ENCODE measurements at places on chromosomes 3 and 15.
A peak's percentile ranks its signal among the peaks of the same experiment; 100 is the strongest.

DNA sequence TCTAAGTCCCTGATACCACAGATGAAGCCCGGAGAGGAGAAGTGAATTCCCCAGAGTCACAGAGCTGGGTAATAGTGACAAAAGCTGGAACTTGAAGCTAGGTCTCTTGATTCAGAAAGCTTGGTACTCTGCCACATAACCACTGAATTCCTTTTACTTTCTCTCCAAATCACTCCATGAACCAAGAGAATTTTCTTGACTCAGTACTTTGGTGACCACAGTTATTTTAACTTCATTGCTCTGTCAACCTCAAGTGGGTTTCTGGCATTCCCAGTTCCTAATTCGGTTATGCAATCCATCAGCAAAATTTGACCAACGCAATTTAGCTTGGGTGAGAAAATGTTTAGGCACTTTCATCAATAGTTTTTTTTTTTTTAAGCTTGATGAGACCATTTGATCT, 61.0 kb upstream of the PPARG start:
- no peak for DNase-seq

DNA sequence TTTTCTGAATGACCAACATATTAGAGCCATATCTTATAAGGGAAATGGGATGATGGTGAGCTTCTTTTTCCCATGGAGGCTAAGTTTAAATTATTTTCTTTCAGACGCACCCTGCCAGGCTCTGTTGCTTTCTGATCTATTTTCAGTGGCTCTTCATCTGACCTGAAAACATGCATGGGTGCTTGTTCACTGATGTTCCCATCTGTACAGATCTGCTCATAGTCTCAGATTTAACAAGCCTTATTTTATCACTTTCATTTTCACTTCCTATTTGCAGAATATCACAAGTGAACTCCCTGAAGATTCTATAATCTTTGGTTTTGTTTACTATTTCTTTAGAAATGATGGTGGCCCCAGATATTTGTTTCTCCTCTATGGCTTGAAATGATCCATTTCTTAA, 31.1 kb upstream of the SUCLG2 start:
- DNase-seq, result no peak

DNA sequence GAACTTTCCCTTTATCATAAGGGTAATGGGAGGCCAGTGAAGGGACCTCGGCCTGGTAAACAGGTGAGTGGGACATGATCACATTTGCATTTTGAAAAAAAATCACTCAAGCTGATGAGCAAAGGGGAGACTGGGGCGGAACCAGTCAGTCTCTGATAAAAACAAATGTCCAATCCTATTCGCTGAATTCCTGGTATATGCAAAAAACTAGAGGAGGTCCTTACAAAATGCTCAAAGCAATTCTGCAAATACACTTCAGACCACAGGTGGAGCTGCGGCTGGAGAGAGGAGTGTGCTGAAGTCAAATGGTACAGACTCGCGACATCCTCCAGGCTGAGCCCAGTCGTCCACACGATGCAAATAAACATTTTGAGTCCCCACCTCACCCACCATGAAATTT, 166.7 kb downstream of the FOXP1 start:
- DNase-seq, result peak; percentile 46

- DNase-seq, result no peak
Measured at GRCh38 chr3:114686621-114687020, 392.8 kb downstream of the TIGIT start.

- DNase-seq, result no peak
Measured at GRCh38 chr15:59835776-59836175, 146.7 kb upstream of the BNIP2 start.

DNA sequence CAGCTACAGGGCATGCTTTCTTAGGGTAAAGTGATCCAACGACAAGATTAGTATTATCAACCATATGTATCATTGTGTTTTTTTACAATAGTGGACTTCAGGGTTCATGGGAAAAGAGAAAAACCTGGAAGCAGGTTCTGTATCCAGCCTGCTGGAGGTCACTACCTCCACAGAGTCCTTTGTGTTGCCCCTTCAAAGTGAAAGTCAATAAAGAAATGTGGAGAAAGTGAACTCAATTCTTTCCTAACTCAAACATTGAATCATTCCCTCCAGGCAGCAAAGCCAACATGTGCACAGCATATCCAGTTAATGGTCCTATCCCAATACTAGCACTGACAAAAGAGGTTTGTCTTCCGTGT, 45.4 kb downstream of the FGF7 start:
- no peak for DNase-seq

DNA sequence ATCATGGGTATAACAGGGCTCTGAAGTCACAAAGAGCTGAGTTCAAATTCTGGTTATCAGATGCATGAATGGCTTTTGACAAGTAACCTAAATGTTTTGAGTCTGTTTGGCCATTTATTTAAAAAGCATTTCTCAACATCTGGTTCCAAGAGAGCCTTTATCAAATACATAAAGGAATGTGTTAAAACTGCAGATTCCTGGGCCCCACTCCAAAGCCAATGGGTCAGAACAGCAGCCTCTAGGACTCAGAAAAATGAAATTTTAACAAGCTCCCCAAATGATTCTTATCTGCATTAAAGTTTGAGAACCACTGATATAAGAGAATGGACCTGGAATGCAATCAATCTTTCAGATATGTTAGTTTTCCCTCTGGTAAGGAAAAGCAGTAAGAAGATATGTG, 3.4 kb downstream of the B4GALT4 start:
- DNase-seq, result no peak

GRCh38 chr3:156184156-156184555, 63.8 kb downstream of the KCNAB1 start:
- no peak for DNase-seq

DNA sequence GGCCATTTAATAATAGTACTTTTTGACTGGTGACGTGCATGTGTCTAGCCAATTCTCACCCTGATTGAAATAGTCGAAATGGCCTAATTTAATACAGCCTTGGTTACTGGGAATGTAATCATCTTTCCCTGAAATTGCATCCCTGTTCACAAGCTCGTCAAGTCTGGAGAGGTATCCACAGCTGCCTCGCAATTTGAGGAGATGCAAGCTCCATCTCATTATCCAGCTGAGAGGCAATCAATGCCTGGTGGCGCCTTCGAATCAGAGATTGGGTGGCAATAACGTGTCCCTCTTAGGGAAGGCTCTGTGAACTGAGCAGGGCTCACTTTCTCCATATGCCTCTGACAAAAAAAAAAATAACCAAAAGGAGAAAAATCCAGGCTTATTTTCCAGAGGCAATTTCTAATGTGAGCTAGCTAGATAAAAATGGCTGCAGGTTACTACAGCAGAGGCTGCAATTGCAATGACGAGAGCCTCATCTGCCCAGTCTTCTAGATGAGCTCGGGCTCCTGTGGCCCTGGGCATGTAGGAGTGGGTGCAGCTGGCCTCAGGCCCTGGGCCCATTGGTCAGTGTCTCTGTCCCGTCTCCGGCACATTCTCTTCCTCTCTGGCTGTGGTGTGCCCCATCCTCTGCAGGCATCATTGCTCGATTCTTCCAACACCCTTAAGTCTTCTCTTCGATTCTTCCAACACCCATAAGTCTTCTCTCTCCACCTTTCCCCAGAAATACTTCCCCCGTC, 487.5 kb downstream of the GABRG3 start:
- no peak for DNase-seq

DNA sequence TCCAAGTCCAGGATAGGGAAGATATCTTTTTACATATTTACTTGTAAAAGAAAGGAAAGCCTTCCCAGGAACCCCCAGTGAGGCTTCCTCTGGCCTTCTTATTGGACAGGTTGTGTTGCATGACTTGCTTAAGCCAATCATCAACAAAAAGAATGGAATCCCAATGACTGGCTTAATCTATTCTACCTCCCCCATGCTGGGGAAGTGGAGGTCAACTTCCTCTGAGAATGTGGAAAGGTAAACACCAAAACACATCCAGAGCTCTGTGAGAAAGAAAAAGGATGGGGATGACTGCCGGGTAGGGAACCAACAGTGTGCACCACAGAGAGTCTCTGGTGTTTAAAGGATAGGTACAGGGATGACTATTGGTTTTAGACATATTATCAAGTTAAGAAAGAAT, 25.1 kb downstream of the TNIK start:
- DNase-seq, result no peak

- DNase-seq, result no peak
Measured at GRCh38 chr15:79294075-79294474, 11.6 kb downstream of the ANKRD34C start.

DNA sequence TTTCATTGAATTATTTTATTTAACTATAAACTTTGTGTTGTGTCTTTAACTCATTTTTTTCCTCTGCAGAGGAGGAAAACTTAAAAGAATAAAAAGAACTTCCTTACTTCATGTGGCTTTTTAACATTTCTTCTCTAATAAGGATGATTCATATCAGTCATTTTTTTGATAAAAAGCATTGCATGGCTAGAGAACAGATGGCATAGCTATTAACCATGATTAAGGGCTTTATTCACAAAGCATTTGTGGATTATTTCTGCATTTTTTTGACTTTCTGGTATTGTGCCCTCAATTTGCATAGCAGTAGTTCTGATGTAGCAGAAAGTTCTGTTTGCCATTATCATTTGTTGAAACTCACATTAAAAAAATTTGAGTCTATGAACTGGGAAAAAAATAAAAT, 540.8 kb downstream of the SI start:
- no peak for DNase-seq

GRCh38 chr3:172343979-172344378, 104.3 kb downstream of the GHSR start:
- no peak for DNase-seq

- DNase-seq, result no peak
Measured at GRCh38 chr3:35639254-35640186, at the start of gene ARPP21. ARPP21 (plus strand) TSS chr3:35639525; CDS start chr3:35681752, 42,227 bp downstream.

DNA sequence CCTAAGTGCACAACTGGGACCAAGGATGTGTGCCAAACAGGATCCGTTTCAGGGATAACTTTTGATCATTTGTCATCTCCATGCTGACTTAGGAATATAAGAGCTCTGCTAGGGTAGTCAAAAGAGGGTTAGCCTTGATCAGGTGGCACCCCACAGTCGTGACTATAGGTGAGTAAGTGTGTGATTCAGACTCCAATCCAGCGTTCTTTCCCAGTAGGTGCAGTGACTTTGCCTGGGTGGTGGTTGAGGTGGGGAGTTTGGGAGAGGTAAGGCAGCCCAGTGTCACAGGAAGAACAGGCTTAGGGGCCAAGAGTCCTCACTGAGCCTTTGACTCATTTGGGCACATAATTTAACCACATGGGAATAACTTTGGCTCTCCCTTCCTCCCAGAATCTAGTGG, 51.0 kb downstream of the CHDH start:
- no peak for DNase-seq

- DNase-seq, result no peak
Measured at GRCh38 chr3:134998158-134998557, 203.1 kb downstream of the EPHB1 start.

DNA sequence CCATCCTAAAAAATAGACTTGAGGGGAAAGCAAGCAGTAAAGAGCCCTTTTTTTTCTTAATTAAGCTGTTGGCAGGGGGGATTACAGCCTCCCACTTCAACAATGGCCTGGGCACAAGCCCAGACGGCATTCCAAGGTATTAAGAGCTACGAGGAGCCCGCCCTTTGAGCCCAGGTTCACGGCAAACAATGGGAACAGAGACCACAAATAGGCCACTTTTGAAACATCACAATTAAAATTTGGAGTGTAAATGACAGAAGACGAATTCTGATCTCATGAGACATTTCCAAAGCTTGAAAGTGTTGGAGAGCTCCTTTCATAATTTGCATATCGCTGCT, 8.9 kb downstream of the CHSY1 start:
- no peak for DNase-seq

GRCh38 chr15:62244762-62245161, 79.7 kb upstream of the C2CD4B start:
- no peak for DNase-seq

- no peak for DNase-seq
Measured at GRCh38 chr15:57752436-57752835, 45.9 kb downstream of the POLR2M start.

- no peak for DNase-seq
Measured at GRCh38 chr3:129994883-129995559, 20.5 kb downstream of the TRH start.

GRCh38 chr3:187994221-187995042, 159.5 kb upstream of the LPP start:
- peak; percentile 51 for DNase-seq

GRCh38 chr3:48387634-48388033, 15.6 kb downstream of the FBXW12 start:
- DNase-seq, result no peak

- DNase-seq, result no peak
Measured at GRCh38 chr3:10855871-10856662, 40.0 kb downstream of the SLC6A11 start.

GRCh38 chr3:169699536-169700050, 36.1 kb upstream of the MECOM start:
- DNase-seq, result no peak

GRCh38 chr15:39948817-39949216, 14.9 kb downstream of the EIF2AK4 start:
- no peak for DNase-seq

All from CD4-positive, alpha-beta memory T cell (primary cell).